ENCODE measurements at places on chromosomes 7 and 10. TPM values are rescaled to one million over a fixed set of nuclear protein-coding genes. Genes with fewer than 3 reads are reported as not detected.

The CCDC6 gene
- total RNA-seq = 35.5 TPM

The LHFPL3 gene
- total RNA-seq = not detected

The GRID1 gene
- 0.33 TPM for total RNA-seq

The GIMAP5 gene
- total RNA-seq = not detected

The SAMD8 gene
- total RNA-seq = 51.5 TPM

The THSD7A gene
- total RNA-seq = 0.83 TPM

The LMOD2 gene
- total RNA-seq = not detected

The ADCY1 gene
- 0.51 TPM for total RNA-seq

The GNAT3 gene
- not detected for total RNA-seq

The NPFFR1 gene
- total RNA-seq = not detected

The KDM7A gene
- total RNA-seq = 4.8 TPM

The SGPL1 gene
- 39.3 TPM for total RNA-seq

The MPP7 gene
- total RNA-seq = 0.99 TPM

The ANXA7 gene
- total RNA-seq = 132 TPM

The CROT gene
- 23.0 TPM for total RNA-seq

The HOXA4 gene
- 0.51 TPM for total RNA-seq

The CACNB2 gene
- total RNA-seq = 1.5 TPM

The CPA4 gene
- 20.0 TPM for total RNA-seq

The FKBP6 gene
- total RNA-seq = not detected

The RAB18 gene
- total RNA-seq = 36.0 TPM

The FAM13C gene
- total RNA-seq = 3.9 TPM

The SFTPA1 gene
- total RNA-seq = not detected

The GLI3 gene
- total RNA-seq = 6.4 TPM

The SPDYE2 gene
- not detected for total RNA-seq

The LDB3 gene
- total RNA-seq = under 0.01 TPM

The NRAP gene
- not detected for total RNA-seq

The ENO4 gene
- total RNA-seq = under 0.01 TPM

The TRIM50 gene
- not detected for total RNA-seq

The TUBGCP2 gene
- total RNA-seq = 51.6 TPM

The KEL gene
- total RNA-seq = not detected

The FFAR4 gene
- not detected for total RNA-seq

The SNCG gene
- 8.7 TPM for total RNA-seq

The LRRTM3 gene
- not detected for total RNA-seq

The CCDC126 gene
- 9.7 TPM for total RNA-seq

All from fibroblast of lung (primary cell).